Epithelial cell of esophagus (primary cell): ENCODE measurements at places on chromosomes 3 and 15.

GRCh38 chr3:119637679-119638477, 22.5 kb downstream of the POPDC2 start:
- DNase-seq, result peak; percentile 87

GRCh38 chr15:69876064-69876940, 221.4 kb downstream of the TLE3 start:
- DNase-seq, result no peak

DNA sequence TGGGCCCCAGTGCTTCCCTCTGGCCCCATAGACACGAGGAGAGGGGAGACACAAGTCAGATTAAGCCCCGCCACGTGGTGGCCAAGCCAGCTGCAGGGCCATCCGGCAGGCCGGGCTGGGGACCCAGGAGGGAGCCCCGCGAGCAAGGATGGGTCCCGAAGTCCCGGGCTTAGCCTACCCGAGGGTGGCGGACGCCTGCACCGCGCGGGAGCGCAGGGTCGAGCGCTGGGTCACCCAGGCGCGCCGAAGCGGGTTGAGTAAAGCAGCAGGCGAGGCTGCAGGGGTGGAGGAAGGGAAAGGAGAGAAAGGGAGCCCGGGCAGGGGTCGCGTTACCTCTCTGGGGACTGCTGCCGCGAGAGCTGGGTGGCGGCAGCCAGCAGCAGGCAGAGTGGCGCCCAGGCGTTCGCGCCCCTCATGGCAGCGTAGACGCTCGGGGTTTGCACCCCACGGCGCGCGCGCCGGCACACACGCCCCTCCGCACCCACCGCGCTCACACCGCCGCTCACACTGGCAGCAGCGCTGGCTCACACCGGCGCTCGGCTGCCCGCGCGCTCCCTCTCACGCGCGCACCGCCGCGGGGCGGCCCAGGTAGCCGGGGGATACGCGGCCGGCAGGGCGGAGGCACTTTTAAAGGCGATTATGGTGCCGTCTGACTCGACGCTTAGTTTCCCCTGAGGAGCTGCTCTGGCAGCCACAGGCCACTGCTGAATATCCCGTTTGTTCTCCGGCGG, at the start of gene PCOLCE2:
TSS of gene PCOLCE2 (minus strand) at position 603 of the 731 bp plus-strand sequence. CDS start at position 416, 187 bp downstream.
- DNase-seq, result peak; percentile 36

DNA sequence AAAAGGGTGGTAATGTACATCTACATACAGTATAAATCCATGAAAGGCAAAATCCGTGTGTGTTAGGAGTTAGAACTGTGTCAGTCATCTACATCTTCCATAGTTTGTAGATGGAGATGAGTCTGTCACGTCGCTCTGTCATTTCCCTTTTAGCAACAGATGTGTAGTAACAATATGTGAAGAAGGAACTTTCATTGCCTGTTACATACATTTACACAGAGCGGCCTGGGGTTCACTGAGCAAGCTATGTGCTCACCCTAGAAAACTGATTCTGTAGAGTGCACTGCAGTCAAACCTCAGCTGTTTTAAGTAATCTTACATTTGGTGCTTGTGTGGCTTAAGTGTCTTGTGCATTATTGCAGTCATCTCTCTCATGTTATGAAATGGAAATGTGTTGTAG, 41.6 kb upstream of the AP3B2 start:
- DNase-seq, result no peak

DNA sequence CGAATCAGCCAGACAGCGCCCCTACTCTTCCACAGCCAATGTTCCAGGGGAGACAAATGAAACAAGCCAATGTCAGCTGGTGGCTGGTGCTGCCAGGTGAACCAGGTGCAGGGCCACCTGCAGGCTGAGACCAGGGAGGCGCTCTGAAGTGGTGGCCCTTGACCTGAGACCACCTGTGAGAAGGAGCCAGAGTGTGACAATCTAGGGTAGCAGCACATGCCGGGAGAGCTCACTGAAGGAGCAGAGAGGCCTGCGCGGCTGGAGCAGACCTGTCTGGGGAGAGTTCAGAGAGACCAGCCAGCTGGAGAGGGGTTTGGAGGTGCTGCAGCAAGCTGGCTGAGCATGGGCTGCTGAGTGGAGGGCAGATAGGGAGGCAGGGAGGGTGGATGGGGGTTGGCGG, 693 bp upstream of the STAB1 start:
- no peak for DNase-seq

- DNase-seq, result no peak
Measured at GRCh38 chr3:24947103-24947502, 452.5 kb upstream of the THRB start.

DNA sequence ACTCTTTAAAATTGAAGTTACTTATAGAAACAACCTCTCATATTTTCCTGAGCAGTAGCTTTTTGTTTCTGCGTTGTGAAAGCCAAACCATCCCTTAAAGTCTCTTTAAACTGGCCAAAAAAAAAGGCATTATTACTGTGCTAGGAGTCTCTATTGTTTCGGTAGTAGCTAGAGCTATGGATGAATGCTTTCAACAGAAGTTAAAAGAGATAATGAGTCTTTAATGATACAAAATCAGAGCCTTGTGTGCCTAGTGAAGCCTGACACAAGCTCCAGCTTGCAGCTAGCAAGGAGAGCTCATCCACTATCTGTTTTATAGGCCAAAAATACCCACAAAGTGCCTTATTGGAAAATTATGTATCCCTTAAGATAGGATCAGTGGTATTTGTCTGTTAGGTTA, 360.4 kb upstream of the CDIN1 start:
- DNase-seq, result no peak

DNA sequence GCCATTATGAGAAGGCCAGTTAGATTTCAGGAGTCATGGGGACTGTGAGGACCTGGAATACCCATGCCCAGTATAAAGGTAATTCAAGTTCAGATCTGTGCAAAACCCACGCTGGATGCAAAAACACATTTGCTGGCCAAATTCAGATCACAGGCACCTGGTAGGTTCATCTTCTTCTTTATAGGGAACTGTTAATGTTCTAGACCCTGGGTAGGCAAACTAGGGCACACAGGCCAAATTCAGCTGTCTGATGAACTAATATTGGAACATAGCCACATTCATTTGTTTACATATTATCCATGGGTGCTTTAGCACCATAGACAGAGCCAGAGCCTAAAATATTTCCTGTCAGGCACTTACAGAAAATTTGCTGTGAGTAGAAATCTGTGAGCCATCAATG, 241.4 kb downstream of the PTPRG start:
- no peak for DNase-seq

- DNase-seq, result peak; percentile 11
Measured at GRCh38 chr15:26260517-26261133, 397.5 kb upstream of the ATP10A start.

- peak; percentile 77 for DNase-seq
Measured at GRCh38 chr3:152269056-152269830, 514 bp downstream of the MBNL1 start.

- DNase-seq, result peak; percentile 47
Measured at GRCh38 chr3:66722675-66723074, 221.9 kb upstream of the LRIG1 start.

DNA sequence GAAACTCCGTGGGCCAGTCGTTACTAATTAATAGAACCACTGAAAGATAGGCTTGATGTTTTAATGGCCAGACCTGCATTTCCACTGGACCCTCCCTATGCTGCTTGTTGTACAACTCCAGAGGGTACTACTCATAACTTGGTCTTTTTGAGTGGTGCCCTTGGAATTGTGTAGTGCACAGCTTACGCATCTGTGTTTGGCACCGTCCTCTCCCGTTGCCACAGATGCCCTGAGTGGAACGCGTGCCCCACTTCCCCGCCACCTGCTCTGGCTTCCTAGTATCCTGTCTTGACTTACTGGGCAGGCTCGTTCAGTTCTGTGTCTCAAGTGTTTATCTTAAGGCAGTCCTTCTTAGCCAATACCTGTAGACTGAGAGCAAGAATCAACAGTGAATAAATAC, 78.7 kb downstream of the USP13 start:
- DNase-seq, result no peak

GRCh38 chr3:50154840-50155490, at the start of gene SEMA3F:
SEMA3F (plus strand) TSS chr3:50155324; CDS start chr3:50159623, 4,299 bp downstream.
- peak; percentile 88 for DNase-seq
